ENCODE measurements at places on chromosomes 16 and 17.

DNA sequence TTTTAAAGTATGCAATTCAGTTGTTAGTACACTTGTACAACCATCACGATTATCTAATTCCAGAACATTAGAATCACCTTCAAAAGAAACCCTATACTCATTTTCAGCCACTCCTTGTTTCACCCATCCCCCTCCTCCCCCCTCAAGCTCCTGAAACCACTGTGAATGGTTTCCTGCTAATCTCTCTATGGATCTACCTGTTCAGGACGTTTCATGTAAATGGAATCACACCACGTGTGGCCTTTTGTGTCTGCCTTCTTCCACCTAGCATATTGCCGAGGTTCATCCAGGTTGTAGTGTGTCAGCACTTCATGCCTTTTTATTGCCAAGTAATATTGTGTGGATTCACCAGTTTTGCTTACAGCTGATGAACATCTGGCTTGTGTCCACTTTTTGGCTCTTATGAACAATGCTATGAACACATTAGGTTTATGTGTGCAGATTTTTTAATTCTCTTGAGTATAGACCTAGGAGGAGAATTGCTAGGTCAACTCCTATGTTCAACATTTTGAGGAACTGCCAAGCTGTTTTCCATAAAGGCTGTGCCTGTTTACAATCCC, 17.8 kb downstream of the EIF4A3 start:
- no peak for DNase-seq

GRCh38 chr16:87580855-87581261, 21.4 kb upstream of the JPH3 start:
- DNase-seq = no peak

DNA sequence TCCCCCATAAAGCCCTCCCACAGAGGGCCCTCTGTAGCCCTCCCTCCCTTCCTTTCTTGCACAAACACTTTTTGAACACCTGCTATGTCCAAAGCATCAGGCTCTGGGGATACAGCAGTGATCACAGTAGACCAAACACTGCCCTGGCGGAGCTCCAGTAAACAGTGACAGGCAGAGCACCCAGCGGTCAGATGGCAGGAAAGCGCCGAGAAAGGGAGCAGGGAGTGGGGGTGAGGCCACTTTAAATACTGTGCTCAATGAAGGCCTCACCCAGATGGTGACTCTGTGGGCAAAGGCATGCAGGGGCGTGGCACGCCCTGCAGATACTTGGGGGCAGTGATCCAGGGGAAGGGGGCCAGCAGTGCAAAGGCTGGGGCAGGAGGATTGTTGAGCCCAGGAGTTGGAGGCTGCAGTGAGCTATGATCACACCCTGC, 7.6 kb downstream of the PRR29 start:
- no peak for DNase-seq

- peak; percentile 83 for DNase-seq
Measured at GRCh38 chr17:50909765-50910605, 43.8 kb upstream of the TOB1 start.

DNA sequence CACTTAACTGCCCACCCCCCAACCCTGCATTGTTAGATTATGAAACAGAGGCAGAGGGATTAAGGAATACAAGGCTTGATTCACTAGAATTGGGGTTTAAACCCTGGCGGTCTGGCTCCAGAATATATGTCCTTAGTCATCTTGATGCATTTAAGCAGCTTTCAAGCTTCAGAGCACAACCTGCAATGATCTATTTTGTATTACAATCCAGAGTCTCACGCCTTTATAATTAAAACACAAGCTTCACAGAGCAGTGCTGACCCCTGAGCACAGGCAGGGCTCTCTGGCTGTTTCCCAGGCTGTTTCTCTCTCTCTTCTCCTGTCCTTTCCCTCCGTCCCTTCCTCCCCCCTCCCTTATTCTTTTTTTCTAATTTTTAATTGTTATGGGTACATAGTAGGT, 209.1 kb downstream of the SPECC1 start:
- DNase-seq = no peak

DNA sequence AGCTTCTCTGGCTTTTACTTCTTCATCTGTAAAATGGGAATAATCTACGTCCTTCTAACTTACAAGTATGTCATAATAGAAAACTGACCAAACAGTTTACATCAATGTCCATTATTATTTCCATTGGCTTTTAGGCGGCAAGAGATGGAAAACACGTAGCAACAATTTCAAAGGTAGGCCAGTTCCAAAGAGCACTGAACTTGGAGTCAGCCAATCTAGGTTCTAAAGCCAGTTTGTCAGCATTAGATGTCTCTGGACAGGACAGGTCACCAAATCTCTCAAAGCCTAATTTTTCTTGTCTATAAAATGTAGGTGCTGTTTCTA, 17.6 kb downstream of the HLF start:
- no peak for DNase-seq

DNA sequence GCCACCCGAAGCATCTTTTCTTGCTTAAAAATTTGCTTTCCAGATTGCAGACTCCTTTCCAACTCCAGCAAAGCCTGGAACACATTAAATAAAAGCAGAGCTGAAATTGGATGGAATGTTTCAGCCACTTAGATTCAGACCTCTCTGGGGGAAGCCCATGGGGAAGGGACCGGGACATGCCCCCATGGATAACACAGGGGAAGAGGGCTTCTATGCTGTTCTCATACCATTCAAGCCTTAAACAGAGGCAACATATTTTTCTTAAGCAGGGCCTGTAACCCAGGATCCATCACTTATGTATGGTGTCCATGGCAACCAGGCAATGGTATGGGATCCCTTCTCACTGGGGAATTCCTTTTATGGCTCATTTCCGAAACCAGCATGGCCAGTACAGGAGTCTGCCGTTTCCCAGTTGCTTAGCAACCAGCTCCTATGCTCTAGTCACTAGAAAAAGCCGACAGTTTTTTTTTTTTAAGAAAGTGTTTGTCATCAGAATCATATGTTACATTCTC, 62.0 kb upstream of the MARCHF10 start:
- DNase-seq = no peak

DNA sequence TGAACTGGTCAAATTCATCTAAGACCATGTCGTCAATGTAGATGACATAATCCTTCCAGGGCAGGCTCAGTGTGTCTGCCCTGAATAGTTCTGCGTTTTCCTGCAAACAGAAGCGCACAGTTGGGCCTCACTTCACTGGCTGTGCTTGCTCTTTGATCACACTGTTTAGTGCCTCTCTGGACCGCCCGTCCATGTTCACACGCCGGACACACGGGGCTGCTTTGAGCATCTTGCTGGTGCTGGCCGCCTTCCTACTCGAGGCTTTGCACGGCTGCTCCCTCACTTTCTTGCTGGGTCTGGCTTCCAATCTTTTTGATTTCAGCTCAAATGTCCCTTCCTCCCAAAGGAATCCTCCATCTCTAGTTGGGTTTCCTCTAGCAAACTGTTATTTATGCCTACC, 37.4 kb downstream of the DNAH17 start:
- DNase-seq = no peak

- no peak for DNase-seq
Measured at GRCh38 chr17:31475378-31476162, 84.1 kb downstream of the RAB11FIP4 start.

DNA sequence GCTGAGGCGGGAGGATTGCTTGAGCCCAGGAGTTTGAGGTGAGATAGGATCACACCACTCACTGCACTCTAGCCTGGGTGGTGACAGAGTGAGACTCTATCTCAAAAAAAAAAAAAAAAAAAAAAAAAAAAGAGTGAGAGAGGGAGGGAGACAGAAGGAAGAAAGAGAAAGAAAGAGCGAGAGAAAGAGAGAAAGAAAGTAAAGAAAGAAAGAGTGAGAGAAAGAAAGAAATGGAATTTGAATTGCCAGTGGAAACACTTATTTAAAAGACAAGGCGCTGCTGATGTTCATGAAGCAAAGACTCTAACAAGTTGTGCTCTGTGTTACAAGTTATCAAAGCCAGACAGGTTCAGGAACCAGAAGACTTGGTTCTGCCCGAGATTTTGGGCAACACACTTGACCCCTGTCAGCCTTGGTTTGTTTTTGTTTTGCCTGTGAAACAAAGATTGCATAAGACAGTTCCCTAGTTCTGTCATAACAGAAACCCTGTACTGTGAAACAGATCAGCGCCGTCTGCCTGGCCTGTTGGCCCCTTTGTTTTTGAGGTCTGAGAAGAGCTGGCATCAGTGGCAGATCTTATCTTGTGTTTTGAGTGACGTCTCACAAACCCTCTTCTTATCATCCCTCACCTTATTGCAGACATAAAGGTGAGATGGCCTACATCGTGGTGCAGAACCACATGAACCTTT, 55.4 kb upstream of the ENDOV start:
- DNase-seq = no peak

DNA sequence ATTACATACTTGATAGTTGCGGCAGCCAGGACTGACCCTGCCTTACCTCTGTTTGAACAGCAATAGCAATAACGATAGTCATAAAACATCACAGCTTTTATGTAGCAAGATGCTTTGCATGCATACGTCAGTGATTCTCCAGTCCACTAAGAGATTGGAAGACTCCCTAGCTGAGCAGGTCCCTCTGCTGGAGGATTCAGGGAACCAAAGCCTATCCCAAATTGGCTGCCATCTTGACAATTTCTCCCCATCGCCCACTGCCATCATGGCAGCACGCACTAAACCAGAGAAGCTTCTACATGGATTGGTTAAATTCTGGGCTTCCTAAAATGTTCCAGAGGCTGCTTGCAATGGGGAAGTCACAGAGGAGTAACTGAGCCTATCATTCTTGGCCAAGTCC, 360.6 kb upstream of the XYLT1 start:
- DNase-seq = no peak

DNA sequence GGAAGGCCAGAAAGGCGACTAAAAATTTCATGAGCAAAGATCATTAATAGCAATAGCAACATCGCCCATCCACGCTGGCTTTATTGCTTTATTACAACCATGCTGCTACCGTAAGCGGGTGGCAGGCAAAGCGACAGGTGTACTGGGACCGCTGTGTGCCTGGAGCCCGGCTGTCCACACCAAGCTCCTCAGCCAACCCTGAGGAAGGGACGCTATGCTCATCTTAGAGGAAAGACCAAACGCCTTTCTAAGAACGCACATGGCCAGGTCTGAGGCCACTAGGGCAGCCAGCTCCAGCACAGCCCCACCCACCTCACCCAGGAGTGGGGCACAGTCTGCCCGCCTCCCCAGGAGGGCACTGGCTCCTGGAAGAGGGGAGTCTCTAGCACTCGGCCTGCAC, 28.0 kb downstream of the PEMT start:
- no peak for DNase-seq

DNA sequence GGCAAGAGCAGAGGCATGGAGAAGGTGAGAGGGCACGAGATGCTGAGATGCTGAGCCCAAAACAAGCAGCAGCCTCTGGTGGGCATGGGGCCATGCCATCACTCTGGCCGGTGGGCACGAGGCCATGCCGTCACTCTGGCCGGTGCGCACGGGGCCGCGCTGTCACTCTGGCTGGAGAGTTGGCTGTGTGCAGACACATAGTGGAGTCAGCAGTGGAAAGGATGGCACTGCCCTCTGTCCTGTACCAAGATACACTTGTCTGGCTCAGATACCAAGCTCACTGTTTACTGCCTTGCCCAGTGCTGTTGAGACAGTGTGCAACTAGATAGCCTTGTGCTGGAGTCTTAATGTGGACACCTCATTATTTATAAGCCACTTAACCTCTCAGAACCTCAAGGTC, 45.1 kb downstream of the CYB5D2 start:
- no peak for DNase-seq

DNA sequence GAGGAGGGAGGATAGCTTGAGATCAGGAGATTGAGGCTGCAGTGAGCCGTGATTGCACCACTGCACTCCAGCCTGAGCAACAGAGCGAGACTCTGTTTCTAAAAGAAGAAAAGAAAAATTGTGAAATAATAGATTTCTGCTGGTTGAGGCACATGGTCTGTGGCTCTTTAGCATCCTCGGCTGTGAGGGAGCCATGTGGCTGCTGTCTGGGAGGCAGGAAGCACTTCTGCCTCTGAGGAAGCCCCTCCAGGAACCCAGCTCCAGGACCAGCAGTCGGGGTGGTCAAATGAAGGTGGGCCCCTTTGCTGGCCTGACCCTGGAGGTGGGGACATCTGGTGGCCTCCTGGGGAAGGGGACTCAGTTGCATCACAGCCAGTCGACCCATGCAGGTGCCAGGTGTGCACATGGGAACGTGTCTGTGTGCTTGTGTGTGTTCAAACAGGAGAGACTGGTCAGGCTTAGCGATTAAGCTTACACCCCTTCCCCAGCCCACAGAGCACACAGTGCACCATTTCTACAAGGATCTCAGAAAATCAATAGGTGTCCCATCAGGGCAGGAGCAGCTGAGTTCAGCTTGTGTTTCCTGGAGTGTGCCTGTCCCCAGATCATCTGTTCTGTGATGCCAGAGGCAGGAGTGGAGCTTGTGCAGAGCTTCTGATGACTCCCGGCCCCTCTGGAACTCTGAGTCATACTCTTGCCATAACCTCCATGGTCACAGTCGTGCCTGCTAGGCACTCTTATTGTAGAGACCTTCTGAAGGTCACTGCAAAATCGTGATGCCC, 24.3 kb upstream of the MGAT5B start:
- DNase-seq = no peak

DNA sequence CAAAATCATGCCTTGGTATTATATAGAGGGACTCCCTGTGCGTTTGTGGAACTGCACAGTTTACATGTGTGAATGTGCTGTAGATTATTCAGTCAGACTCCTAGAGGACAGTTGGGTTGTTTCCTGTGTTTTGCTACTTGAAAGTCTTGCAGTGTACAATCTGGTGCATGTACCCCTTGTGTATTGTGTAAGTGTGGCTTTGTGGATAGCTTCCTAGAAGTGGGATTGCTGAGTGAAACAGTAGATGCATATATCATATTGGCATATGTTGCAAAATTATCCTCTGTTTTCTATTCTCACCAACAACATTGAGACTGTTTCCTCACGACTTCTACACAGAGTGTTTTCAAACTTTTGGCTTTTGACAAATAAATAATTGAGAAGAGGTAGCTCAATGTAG, 263.7 kb downstream of the MAP2K6 start:
- no peak for DNase-seq

DNA sequence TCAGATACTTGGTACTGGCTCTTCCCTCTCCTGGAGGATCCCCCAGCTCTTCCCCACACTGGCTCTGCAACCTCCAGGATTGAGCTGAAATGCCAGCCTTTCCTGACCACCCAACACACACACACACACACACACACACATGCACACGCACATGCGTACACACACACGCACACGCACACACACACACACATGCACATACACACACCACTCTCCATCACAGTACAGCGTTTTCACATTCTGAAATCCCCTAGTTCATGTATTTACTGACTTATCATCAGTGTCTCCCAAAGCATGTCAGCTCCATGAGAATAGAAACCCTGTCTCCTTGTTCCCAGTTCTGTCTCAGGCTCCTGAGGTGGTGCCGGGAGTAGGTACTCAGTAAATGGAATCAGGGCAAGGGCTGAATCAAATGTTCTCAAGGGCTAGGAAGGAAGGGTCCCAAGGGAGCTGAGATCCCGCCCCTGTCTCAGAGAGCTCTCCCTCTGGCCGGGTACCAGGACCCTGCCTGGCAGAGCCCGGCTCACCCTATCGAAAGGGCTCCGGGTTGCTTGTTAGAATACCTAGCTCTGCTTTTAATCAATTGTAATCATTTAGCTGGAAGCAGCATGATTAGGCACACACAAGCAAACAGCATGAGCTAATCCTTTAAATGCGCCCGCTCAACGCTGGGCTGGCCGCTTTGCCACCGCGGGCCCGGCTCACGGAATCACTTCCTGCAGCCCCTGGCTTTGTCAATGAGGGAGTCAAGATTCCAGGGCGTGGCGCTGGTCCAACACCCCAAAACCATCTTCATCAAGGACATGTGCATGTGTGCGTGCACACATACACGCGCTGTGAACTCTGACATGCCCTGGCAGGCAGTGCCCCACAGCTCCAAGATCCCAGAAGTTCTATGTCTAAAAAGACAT, 140.7 kb downstream of the C16orf78 start:
- no peak for DNase-seq
